Retina (tissue), 1 donor: ENCODE measurements at places on chromosomes 7 and 10.

- no peak for DNase-seq
These were observed 33.2 kb upstream of the VCL start for GRCh38 chr10:73964743-73965142.

GRCh38 chr10:125087191-125087896, 73.0 kb downstream of the CTBP2 start:
- no peak for DNase-seq

GRCh38 chr10:14382531-14382930, 51.8 kb upstream of the FRMD4A start:
- DNase-seq = no peak

GRCh38 chr7:118995350-118995749, 770.8 kb downstream of the ANKRD7 start:
- no peak for DNase-seq

DNA sequence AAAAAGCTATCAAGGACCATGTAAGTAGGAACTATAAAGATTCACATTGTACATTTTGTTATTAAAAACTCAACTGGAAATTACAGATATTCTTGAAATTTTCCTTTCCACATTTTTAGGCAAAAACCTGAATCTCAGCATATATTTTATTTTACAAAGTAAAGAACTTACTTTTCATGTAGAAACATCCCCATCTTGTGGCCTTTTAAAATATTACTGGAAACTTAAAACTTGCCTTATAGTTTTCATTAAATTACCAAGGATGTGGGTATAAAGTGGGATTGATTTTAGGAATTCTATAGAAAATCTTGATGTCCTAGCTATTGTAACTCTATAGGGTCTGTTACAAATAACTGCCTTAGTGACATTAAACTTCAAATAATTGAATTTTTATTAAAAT, 10.6 kb downstream of the DBF4 start:
- DNase-seq = no peak

- DNase-seq = peak; percentile 28
These were observed 52.1 kb upstream of the ZNF438 start for GRCh38 chr10:31083765-31084184.

DNA sequence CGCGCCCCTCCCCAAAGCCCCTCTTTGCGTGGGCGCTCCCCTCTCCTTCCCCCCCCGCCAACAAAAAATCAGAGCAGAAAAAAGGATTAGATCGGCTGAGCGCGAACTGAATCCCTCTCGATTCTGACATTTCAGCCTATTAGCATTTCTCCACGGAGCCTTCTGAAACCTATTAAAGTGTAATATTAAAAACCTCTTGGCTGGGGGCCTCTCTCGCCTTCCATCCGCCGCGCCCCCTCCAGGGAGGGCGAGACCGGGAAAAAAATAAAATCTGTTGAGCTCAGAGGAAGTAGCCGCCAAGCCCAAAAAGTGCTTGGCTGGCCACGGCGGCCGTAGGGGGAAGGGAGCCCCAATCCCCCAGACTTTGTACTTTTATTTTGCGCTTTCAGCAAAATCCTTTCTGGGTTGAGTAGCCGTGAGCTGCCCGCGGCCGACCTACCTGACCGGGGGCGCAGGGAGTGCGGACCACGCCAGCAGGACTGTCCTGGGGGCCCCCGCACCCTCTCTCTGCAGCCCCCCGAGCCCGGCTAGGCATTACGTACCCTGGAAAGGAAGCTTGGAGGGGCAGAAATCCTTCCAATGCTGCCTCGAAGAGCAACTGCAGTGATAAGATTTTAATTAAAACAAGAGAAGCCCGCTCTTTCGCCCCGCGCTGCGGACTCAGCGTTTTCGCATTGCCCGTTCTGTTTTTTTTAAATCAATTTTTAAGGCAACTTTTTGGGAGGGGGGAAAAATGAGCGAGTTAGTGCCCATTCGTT, 1.3 kb upstream of the TNRC18 start:
- peak; percentile 84 for DNase-seq

DNA sequence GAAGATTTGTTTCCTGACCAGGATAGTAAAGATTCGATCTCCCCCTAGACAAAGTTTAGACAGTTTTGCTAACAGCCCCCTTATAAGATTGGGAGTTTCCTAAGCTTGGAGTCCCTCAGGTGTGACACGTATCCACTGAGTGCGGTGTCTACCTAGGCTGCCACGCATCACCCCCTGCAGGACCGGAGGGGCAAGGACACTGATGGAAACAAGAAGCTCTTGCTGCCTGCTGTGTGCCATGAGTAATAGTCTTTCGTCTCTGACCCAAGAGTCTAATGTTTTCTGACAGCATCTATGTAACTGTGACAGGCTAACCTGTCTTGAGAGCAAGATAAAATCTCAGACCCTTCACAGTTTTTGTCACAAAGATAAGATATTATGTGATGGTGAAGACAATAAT, 173.5 kb downstream of the SEMA3E start:
- peak; percentile 46 for DNase-seq

DNA sequence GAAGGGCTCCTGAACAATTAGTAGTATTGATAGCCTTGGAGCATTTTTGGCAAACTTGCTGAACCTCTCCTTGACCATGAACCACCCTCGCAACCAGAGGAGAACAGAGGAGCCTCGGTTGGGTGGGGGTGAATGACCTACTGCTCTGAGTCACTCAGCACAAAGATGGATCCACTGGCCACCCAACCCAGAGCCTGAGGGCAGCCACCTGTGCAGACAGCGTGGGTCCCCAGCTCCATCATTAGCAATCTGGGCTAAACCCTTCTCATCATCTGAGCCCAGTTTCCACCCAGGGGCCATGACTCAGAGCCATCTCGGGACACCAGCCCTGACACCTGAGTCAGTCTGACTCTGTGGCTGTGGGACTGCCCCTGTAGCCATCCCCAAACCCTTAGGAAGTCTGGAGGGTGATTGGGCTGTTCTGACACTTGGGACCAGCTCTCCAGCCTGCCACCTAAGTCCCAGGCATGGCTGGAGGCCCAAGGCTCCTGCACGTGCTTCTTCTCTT, 171.8 kb upstream of the GPR26 start:
- no peak for DNase-seq

GRCh38 chr10:97279121-97279815, 13.2 kb downstream of the ARHGAP19 start:
- no peak for DNase-seq

- DNase-seq = no peak
These were observed 136.4 kb downstream of the SDK1 start for GRCh38 chr7:3437467-3437866.

- no peak for DNase-seq
These were observed 7.8 kb downstream of the SHH start for GRCh38 chr7:155804431-155804831.

DNA sequence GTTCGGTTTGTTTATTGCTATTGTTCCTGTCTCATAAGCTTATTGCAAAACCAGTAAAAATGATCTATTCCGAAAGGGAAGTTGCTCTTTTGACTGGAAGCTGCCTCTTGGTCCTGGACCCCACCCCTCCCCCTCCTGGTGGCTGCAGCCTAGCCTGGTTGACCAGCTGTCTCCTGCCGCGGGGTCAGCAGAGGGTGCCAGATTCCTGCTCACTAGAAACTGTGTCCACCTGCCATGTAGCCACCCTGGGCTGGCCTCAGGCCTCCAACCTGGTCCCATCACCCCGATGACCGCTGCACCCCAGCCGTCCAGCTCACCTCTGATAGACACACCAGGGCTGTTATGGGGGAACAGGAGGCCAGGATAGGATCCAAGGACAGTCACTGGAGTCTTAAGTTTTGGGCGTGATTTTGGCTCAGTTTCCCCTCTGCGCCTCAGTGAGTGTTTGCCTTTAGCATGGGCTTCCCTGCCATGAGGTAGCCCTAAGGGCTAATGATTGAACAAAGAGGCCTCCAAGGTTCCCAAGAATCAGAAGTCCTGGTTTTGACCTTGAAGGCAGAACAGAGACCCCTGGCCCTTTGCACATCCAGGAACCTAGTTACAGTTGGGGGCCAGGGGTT, 32.9 kb upstream of the SLF2 start:
- no peak for DNase-seq

- no peak for DNase-seq
These were observed 9.1 kb upstream of the ZYX start for GRCh38 chr7:143372070-143372469.

GRCh38 chr10:105834261-105835059, 1193.4 kb downstream of the SORCS3 start:
- peak; percentile 55 for DNase-seq

- no peak for DNase-seq
These were observed 10.3 kb downstream of the PKD1L1 start for GRCh38 chr7:47937711-47938573.

- no peak for DNase-seq
These were observed 64.9 kb downstream of the NPTX2 start for GRCh38 chr7:98681951-98682350.

DNA sequence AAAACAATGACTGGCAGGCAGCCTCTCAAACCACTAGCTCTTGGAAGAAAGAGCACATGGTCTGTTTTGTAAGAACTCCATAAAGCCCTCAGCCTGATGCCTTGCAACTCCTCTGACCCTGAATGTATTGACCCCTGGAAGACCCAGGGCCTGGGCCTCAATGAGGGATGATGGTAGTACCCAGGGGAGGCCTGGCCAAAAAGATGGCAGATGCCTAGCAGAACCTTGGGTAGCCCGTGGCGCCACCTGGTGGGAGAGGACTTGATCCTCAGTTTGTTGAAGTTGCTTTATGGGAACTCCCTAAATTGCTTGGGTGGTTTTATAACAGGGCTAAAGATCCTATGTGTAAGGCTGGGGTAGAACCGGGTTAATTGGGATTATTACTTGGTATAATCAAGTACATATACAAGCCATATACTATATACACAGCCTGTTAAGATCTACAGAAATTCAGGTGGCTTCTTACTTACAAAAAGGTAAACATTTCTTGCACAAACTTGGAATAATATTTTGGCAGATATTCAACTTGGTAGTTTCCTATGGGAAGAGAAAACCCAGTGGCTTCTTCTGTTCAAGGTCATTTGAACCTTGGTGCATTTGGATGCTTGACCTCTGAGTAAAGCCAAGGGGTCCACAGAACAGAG, 95.8 kb upstream of the CACUL1 start:
- peak; percentile 41 for DNase-seq

GRCh38 chr7:66964411-66964810, 31.0 kb downstream of the SBDS start:
- DNase-seq = no peak

GRCh38 chr7:2818653-2819052, 25.5 kb downstream of the GNA12 start:
- DNase-seq = no peak

- no peak for DNase-seq
These were observed 733.9 kb upstream of the PHF14 start for GRCh38 chr7:10239695-10240345.

DNA sequence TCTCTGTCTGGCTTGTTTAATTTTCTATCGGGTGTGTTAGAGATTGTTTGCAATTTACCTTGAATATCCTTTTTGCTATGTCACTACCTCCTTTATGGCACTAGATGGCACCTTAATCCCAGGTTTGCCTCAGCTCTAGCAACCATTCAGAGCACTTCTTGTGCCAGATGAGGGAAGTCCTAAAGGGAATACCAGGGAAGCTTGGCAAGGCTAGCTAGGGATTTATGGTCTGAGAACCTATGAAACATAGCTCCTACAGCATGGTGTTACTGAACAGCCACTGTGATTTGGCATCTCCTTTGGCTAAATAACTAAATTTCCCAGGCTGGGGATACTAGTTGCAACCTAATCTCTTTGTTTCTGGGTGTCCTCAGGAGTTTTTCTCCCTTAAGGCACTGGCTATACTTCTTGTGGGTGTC, 69.0 kb upstream of the VOPP1 start:
- DNase-seq = peak; percentile 61

- DNase-seq = no peak
These were observed 27.8 kb upstream of the KCNK18 start for GRCh38 chr10:117169480-117169879.

GRCh38 chr7:105306298-105306748, 82.4 kb downstream of the SRPK2 start:
- DNase-seq = no peak

DNA sequence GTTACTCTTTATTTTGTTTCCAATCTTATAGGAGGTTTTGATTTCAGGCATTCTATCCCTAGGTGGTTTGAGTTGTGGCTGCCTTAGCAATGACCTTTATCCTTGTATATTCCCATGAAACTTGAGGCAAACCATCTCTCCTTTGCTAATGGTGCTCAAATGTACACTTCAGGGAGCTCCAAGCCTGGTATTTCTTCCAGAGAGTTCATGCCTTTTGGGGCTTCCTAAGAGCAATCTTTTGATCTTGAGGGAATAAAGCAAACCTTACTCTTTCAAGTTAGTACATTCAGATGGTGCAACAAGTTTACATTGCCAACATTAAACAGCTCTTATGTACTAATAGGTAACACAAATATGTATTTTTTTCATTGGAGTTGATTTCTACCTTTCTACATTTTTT, 3.4 kb upstream of the GNAT3 start:
- no peak for DNase-seq

GRCh38 chr7:27182861-27183681, 2.0 kb downstream of the HOXA11 start:
- peak; percentile 53 for DNase-seq

DNA sequence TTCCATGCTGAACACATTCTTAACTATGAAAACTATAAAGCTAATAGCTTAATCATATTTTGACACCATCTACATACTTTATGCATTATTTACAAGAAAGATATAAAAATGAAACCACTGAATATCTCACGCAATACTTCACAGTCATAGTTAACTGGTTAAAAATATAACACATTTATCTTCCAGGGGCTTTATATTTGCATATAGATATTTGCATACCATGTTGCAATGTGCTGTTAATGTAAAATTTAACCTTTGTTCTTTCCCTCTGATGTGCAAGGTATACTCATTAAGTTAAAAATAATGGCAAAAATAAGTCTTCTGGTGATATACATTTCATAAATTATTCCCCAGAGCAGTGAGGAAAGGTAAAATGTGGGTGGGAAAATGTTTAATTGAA, 76.9 kb upstream of the MGMT start:
- no peak for DNase-seq

DNA sequence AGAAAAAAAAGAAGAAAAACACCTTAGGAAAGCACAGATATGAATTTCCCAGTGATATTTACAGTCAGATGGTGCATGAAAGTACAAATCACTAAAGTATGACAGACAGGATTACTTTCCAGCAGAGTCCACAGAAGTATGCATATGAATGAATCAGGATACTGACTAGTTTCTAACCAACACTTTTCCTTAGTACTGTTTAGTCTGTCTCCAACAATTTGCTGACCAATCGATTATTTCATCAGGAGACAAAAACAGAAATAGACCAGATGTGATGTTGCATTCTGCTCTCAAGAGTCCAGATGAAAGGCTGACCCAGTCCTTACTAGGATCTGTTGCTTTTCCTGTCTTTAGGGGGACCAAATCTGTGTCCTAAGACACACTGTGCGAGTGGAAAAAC, 14.6 kb downstream of the SLC35B4 start:
- no peak for DNase-seq
